CD4-positive, CD25-positive, alpha-beta regulatory T cell (primary cell): ENCODE measurements at places on chromosomes 1 and 21. TPM values are rescaled to one million over a fixed set of nuclear protein-coding genes. Genes with fewer than 3 reads are reported as not detected.

- DNase-seq: no peak
These were observed 24.7 kb downstream of the LGALS8 start for GRCh38 chr1:236548452-236548851.

DNA sequence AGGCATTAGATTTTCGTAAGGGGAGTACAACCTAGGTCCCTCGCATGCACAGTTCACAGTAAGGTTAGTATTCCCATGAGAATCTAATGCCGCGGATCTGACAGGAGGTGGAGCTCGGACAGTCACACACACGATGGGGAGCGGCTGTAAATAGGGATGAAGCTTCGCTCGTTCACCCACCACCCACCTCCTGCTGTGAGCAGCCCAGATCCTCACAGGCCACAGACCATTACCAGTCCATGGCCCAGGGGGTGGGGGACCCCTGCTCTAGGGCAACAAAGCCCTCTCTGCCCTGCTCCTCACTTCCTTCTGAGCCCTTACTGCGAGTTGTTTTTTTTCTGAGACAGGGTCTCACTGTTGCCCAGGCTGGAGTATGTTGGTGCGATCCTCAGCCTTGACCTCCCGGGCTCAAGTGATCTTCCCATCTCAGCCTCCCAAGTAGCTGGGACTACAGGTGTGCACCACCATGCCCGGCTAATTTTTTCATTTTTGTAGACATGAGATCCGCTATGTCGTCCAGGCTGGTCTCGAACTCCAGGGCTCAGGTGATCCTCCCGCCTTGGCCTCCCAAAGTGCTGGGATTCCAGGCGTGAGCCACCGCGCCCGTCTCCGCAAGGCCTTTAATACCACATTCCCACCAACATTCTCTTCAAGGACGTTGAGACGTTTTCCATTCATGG, 21.3 kb downstream of the TRPM2 start:
- no peak for DNase-seq

DNA sequence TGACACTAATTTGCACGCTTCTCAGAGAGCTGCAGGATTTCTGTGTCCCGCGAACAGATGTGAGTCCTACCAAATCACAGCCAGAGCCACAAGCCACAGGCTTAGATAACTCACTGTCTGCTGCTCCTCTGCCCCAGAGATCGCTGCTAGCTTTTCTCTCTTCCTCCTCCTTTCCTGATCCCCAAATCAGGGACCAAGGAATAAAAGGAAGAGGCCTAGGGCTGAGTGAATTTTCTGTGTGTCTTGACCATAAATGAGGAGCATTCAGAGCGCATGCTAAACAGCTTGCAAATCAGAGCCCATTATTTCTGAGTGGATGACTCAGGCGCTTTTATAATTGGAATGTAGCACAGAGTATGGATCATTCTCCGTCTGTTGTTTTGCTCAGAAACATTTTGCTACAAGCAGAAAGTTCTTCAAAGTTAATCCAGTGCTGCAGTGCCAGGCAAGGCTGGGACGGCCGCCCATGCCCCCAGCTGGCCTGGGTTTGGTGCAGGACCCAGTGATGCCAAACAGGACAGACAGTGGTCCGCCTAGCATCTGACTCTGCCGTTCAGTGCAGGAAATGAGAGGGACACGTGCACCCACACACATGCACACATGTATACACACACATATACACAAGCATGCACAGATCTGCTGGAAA, 38.2 kb downstream of the KCNAB2 start:
- DNase-seq: no peak

GRCh38 chr1:220761688-220762427, 13.7 kb downstream of the MTARC2 start:
- no peak for DNase-seq

GRCh38 chr1:12208271-12208670, 21.6 kb upstream of the VPS13D start:
- DNase-seq: no peak

GRCh38 chr1:5053744-5054143, 399.3 kb downstream of the AJAP1 start:
- DNase-seq: no peak

DNA sequence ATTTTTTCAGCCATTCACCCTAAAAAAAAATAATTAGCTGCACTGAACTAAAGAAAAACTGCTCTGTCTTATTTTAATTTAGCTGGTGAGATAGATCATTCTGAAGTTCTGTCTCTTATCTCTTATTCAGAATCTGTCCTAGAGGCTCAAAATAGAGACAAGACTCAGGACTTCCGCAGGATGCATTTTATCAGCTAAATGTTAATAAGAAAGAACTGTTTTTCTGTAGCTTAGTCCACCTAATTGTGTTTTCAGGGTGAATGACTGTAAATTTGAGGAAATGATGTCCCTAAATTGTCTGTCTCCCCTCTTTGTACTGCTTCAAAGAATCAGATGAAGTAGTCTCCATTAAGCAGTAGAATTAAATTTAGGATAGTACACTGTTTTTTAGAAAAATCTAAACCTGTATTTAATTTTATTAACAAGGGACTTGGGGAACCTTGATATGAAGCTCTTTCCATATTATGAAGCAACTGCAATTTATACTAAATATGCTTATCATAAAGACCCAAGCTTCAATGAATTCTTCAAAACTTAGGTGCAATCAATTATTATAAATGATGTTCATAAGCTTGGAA, 671.9 kb downstream of the RWDD3 start:
- no peak for DNase-seq

GRCh38 chr21:35170244-35170643, 121.1 kb upstream of the RUNX1 start:
- no peak for DNase-seq

- DNase-seq: peak; percentile 27
These were observed 78.9 kb upstream of the AK4 start for GRCh38 chr1:65069011-65069565.

GRCh38 chr21:42596657-42597056, 56.8 kb upstream of the PDE9A start:
- no peak for DNase-seq

DNA sequence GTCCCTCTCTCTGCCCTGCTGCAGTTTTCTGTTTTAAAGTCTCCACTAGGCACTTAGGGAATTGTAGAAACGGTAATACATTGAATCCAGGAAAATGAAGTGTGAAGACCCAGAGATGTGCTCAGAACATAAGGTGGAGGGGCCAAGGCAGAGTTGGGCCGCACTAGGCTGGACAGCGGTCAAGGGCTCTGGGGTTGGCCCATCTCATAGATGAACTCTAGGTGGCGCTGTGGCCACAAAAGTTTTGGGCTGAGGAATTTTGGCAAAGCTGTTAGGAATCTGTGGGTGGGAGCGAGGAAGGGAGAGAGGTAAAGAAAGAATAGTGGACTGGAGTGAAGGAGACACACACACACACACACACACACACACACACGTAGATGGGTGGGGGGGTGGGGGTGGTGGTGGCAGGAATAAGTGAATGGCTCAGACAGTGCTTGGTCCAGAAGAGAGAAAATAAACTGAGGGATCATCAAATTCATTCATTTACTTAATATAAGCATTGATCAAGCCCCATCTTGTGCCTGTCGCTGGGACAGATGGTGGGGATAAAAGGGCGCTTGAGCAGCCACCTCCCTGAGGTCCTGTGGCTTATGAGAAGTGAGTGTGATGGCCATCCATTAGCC, 258.5 kb downstream of the TRABD2B start:
- no peak for DNase-seq

DNA sequence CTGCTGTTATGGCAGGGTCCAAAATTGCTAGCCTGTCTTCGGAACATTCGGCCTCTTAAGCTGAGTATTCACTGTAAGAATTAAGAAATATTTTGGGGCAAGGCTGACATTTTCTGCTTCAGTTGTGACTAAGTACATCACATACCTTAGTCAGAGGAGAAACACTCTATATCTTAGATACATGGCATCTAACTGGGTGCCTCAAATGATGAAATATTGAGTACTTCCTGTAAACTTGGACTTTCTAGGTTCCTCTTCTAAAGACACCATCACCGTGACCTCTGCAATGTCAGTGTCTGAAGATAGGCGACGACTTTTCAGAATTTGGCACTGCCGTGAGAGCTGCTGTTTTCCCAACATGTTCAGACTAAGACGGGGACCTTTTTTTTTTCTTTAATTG, 65.6 kb downstream of the PCBP3 start:
- DNase-seq: no peak

DNA sequence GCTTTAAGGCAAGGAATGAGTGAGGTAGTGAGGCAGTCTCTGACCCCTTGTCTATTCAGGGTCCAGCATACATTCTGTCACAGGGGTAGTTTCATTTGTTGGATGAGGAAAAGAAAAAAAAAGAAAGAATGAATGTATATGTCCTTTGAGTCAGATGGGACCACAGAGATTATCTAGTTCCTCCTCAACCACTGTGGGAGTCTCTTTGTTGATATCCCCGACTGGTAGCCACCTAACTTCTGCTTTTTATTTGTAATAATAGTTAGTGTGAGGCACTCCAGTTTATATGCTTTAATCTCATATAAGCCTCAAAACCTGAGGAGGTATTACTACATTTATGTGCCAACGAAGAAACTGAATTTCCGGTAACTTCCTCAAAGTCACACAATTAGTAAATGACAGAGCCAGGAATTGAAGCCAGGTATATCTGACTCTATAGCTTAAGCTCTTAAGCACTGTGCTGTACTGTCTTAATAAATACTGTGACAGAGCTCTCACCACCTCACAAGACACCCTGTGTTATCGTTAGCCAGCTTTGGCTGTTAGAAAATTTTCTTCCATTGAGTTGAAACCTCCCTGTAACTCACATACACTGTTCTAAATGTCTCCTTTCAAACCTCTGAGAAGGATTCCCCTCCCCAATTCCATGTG, 82.2 kb downstream of the MDM4 start:
- no peak for DNase-seq

DNA sequence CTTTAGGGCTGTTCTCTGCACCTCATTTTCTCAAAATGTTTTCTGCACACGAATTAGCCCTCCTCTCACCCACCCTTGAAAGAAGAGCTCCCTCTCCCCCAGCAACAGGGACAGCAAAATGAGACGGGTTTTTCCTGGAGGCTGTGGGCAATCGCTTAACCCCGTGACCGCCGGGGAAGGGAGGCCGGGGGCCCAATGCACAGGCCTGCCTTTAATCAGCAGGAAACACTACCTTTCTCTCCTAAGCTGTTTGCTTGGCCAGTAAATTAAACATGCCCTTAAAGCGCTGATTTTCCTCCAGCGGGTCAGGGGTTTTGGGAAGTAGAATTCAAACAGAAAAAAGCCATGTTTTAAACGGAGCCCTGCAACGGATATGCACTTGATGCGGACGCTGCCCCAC, 114.4 kb downstream of the PRDM16 start:
- DNase-seq: no peak

DNA sequence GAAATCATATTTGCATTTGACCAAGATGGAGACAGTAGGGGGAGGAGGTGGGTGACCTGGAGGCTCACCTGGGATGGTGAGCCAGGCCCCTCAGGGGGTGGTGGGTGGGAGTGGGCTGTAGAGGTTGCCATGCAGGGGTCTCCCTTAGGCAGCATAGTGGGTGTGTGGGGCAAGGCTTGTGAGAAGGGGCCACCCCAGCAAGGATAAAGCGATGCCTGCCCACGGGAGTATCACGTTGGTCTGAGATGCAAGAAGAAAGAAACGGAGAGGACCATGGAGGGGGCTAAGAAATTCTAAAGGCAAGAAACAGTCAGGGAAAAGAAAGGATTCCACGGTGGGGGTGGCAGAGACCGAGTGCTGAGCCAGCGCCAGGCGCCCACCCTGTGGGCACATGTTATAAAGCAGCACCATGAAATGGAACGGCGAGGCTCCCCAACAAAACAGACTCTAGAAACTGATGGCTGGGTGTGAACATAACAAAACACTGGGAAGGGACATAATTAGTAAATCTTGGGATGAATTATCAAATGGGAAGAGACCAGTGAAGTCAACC, 11.7 kb upstream of the C2CD2 start:
- no peak for DNase-seq

DNA sequence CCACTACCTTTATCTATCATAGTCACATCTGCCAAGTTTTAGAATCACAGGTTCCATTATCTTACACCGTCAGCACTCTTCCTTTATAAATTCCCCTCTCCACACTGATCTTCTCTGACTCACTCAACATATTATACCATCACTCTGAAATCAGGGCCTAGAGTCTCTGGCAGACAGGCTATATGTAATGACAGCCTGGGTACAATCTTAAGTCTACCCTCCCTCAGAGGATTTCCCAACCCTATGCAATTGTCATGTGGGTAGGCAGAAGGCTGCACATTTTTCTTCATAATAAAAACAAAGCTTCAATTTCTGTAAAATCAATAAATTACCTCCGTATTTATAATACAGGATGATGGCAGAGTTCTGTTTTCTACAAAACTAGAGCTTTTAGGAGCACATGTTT, 138.0 kb downstream of the RERE start:
- DNase-seq: no peak

DNA sequence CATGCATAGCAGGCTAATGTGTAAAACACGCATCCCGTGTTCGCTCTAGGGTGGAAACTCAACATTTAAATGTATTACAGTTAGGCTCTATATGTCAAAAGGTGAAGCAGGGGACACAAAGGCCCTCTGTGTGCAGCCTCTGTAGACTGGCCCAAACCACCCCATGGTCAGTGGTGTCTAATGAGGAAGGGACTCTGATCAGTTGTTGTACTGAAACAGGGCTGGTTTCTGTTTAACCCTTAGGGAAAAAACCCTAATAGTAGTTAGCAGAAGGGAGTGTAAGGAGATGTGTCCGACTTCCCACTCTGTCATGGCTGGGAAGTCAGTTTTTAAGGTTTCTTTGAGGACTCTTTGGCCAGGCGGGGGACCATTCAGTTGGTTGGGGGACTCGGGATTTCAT, 21.5 kb upstream of the CD2 start:
- no peak for DNase-seq

DNA sequence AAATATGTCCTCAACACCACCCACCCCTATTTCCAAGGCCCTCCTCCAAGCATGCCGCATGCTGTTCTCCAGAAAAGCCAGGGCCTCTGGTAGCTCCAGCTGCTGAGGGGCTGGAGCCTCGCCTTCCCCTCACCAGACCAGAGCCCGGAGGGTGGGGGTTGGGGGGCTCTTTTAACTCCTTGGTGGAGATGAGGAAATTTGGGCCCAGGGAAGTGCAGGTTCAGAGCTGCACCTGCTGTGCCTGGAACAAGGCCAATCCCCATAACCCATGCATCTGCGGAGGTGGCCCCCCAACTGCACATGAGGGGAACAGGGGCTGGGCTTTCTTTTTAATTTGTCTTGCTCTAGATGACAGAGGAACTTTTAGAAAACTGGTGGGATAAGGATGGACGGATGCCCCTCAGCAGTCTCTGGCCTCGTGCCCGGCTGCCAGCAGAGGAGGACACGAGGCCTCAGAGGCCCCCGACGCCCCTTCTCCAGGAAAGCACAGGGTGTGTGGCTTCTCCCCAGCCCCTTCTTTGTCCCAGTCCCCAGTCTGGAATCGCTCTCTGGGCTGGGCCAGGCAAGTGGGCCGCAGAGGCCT, 550 bp upstream of the SELENON start:
- no peak for DNase-seq

TAL1 gene
- total RNA-seq: 4.4 TPM

AADACL4 gene
- not detected for total RNA-seq

DDR2 gene
- total RNA-seq: 0.32 TPM

AGBL4 gene
- 0.47 TPM for total RNA-seq

NBPF4 gene
- total RNA-seq: not detected

CCDC185 gene
- not detected for total RNA-seq

NGF gene
- total RNA-seq: not detected

CFHR4 gene
- total RNA-seq: not detected

MROH9 gene
- total RNA-seq: not detected

ATAD3C gene
- 3.4 TPM for total RNA-seq

NUP210L gene
- total RNA-seq: 0.10 TPM

PLA2G5 gene
- total RNA-seq: not detected
